ENCODE measurements at places on chromosomes 7 and 10. TPM values are rescaled to one million over a fixed set of nuclear protein-coding genes. Genes with fewer than 3 reads are reported as not detected.

The TMEM273 gene
- not detected for total RNA-seq

GRCh38 chr10:12729885-12730284 is 271.6 kb downstream of the CCDC3 start:
- peaks cover 5% of the 10 kb centered on the region for H3K4me1 ChIP-seq
- peak; percentile 65 for DNase-seq
- H3K4me3 ChIP-seq = no peak overlapping the region

DNA sequence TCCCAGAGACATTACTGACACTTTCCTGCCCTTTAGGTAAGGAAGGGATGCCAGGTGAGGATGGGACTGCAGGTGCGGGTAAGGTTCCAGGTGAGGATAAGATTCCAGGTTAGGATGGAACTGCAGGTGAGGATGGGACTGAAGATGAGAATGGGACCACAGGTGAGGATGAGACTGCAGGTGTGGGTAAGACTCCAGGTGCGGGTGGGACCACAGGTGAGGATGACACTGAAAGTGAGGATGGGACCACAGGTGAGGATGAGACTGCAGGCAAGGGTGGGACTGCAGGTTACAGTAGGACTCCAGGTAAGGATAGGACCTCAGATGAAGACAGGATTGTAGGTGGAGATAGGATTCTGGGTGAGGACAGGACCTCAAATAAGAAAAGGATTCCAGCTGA is 322.3 kb downstream of the WDR37 start:
- H3K27me3 ChIP-seq = no peaks in the 10 kb centered on the region
- DNase-seq = no peak
- H3K4me3 ChIP-seq = no peak overlapping the region

GRCh38 chr7:101479217-101479616 is 116.5 kb downstream of the COL26A1 start:
- H3K36me3 ChIP-seq = peaks cover 5% of the 10 kb centered on the region
- no peaks in the 10 kb centered on the region for H3K4me1 ChIP-seq
- no peaks in the 10 kb centered on the region for H3K27me3 ChIP-seq
- DNase-seq = no peak
- no peak overlapping the region for H3K4me3 ChIP-seq

DNA sequence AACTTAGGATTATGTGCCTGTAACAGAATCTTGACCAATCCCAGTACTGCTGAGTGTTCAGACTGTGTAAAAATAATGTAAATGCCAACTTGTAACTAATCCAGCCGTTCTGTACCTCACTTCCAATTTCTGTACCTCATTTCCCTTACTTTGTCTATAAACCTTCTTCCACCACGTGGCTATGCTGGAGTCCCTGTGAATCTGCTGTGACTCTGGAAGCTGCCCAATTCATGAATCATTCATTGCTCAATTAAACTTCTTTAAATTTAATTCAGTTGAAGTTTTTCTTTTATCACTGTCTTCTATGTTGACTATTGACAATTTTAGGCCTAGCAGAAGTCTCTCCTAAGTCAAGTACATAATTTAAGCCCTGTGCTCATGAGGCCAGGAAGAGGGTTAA is 215.3 kb upstream of the RHOBTB1 start:
- H3K4me1 ChIP-seq = no peaks in the 10 kb centered on the region
- DNase-seq = no peak
- no peak overlapping the region for H3K27ac ChIP-seq
- H3K4me3 ChIP-seq = no peak overlapping the region

DNA sequence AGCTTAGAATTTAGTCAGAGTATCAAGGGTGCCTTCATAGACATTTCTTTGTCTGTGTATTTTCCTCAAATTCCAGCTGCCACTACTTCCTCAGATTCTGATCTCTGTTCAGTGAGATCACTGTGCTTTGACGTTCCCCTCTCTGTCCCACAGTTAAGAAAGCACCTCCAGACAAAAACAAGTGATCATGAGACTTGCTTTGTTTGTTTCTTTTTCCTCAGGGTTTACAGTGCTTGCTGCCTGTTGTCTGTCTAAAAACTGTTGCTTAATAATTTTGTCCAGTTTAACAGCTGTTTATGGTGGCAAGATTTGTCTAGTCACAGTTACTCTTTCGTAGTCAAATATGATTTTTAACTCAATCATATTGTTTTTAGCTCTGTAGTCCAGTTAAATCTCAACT is 29.1 kb downstream of the TRUB1 start:
- H3K27me3 ChIP-seq = no peaks in the 10 kb centered on the region
- no peak overlapping the region for H3K4me3 ChIP-seq

- H3K4me3 ChIP-seq = no peak overlapping the region
- H3K36me3 ChIP-seq = no peaks in the 10 kb centered on the region
- DNase-seq = no peak
- H3K4me1 ChIP-seq = peaks cover 49% of the 10 kb centered on the region
- peak overlapping the region; percentile 8 for H3K27ac ChIP-seq
These were observed 7.3 kb downstream of the SEMA3A start for GRCh38 chr7:84187087-84187805.

DNA sequence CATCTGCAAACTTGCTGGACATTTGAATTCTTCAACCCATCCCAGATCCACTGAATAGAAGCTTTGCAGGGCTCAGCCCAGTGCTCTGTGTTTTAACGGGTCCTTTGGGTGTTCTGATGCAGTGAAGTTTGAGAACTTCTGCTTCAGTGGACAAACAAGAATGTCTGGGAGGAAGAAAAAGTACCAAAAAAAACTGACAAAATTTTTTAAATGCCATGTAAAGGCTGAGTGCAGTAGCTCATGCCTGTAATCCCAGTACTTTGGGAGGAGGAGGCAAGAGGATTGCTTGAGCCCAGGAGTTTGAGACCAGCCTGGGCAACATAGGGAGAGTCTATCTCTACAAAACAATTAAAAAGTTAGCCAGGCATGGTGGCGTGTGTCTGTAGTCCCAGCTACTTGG is 51.8 kb upstream of the FRMD4A start:
- no peak overlapping the region for H3K4me3 ChIP-seq
- peaks cover 13% of the 10 kb centered on the region for H3K4me1 ChIP-seq
- H3K27me3 ChIP-seq = no peaks in the 10 kb centered on the region
- no peaks in the 10 kb centered on the region for H3K36me3 ChIP-seq
- no peak for DNase-seq
- H3K27ac ChIP-seq = no peak overlapping the region

The RNF32 gene
- 3.0 TPM for total RNA-seq

- no peak overlapping the region for H3K27ac ChIP-seq
- no peak for DNase-seq
- H3K36me3 ChIP-seq = no peaks in the 10 kb centered on the region
- H3K27me3 ChIP-seq = no peaks in the 10 kb centered on the region
- peaks cover 14% of the 10 kb centered on the region for H3K4me1 ChIP-seq
These were observed 135.0 kb downstream of the DYNC1I1 start for GRCh38 chr7:95907337-95907736.

- no peaks in the 10 kb centered on the region for H3K36me3 ChIP-seq
- peak; percentile 49 for DNase-seq
- peak overlapping the region; percentile 79 for H3K27ac ChIP-seq
- H3K4me3 ChIP-seq = no peak overlapping the region
- H3K4me1 ChIP-seq = peaks cover 5% of the 10 kb centered on the region
These were observed 239.9 kb upstream of the KCND2 start for GRCh38 chr7:120033114-120033513.

DNA sequence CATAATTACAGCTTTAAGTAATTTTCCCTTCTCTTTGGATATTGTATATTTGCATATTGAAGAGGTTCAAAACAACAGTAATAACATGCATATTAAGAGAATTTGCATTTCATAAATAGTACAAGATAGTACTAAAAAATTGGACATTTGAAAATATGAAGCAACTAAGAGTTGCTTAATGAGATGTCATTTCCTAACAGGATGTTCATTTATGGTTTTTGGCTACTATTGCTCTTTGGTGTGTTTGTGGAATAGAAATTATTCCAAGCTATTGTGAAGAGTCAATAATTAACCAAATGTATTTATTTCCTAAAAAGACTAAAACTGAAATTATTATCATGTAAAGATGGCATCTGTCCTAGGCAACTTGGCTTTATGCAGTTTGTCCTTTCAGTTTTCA is 4.1 kb upstream of the SGCE start:
- H3K36me3 ChIP-seq = no peaks in the 10 kb centered on the region
- no peaks in the 10 kb centered on the region for H3K27me3 ChIP-seq
- H3K4me1 ChIP-seq = peaks cover 6% of the 10 kb centered on the region
- H3K27ac ChIP-seq = no peak overlapping the region

- no peaks in the 10 kb centered on the region for H3K27me3 ChIP-seq
- no peaks in the 10 kb centered on the region for H3K4me1 ChIP-seq
- H3K4me3 ChIP-seq = no peak overlapping the region
These were observed 106.4 kb downstream of the GSAP start for GRCh38 chr7:77309714-77310220.
